ENCODE measurements at places on chromosomes 2 and 18. TPM values are rescaled to one million over a fixed set of nuclear protein-coding genes. Genes with fewer than 3 reads are reported as not detected.

GRCh38 chr18:45243340-45244110, 371.8 kb upstream of the SLC14A2 start:
- H3K4me3 ChIP-seq = no peak overlapping the region
- H3K4me1 ChIP-seq = peaks cover 8% of the 10 kb centered on the region
- no peaks in the 10 kb centered on the region for H3K36me3 ChIP-seq
- no peak overlapping the region for H3K27ac ChIP-seq
- no peaks in the 10 kb centered on the region for H3K27me3 ChIP-seq
- no peak for DNase-seq

DNA sequence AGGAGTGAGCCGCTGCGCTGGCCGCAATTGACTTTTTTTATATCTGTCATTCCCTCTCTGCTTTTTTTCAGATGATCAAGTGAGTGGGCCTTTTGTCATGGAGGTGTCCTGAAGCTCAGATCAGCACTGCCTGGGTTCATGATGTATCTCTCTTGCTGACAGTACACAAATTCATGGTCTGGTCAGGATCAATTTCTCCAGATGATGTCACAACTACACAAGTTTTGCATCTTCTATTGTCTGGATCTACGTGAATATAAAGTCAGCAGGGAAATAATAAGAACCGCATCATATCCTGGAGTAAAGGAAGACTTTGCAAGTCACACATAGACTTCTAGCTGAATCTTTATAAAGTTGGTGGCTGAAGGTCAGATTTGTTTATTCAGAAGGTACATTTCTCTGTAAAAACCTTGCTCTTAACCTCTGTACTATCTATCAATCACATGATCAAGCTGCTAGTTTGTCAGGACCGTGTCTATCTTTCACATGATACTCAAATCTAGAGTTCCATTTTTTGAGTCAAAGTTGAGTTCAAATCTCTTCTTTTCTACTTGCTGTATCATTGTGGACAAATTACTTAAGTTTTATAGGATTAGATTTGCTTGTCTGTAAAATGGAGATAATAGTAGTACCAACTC, 13.1 kb upstream of the CD28 start:
- H3K27ac ChIP-seq = no peak overlapping the region
- H3K4me1 ChIP-seq = peaks cover 9% of the 10 kb centered on the region
- no peaks in the 10 kb centered on the region for H3K36me3 ChIP-seq
- no peak for DNase-seq
- H3K4me3 ChIP-seq = no peak overlapping the region

DNA sequence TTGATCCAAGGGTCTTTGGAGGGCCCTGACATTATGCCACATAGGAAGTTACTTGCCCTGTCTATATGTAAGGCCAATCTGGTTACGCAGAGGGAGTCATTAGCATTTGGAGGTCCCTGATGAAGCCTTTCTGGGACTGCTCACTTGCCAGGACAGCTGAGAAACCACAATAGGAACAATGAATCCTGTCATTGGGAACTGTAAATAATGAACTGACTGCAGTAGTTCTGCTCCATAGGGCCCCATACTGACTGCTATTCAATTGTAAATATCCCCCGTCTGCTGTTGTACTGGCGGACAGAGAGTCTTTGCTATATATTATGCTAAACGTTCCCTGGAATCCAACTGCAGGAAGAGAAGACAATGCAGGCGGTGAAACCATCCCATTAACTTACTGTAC, 149.4 kb upstream of the DCC start:
- no peaks in the 10 kb centered on the region for H3K27me3 ChIP-seq
- H3K36me3 ChIP-seq = no peaks in the 10 kb centered on the region
- H3K4me1 ChIP-seq = no peaks in the 10 kb centered on the region

Gene MC5R
- total RNA-seq = not detected

Gene ALLC
- not detected for total RNA-seq
